ENCODE measurements at places on chromosomes 2 and 18. TPM values are rescaled to one million over a fixed set of nuclear protein-coding genes. Genes with fewer than 3 reads are reported as not detected.

CCDC141 gene
- 3.5 TPM for total RNA-seq

CAPN14 gene
- total RNA-seq, result 0.69 TPM

ABCG5 gene
- 0.23 TPM for total RNA-seq

AGXT gene
- total RNA-seq, result not detected

MEP1B gene
- 0.23 TPM for total RNA-seq

NOL4 gene
- 71.3 TPM for total RNA-seq

NEU4 gene
- total RNA-seq, result 0.92 TPM

GKN1 gene
- not detected for total RNA-seq

CCDC102B gene
- total RNA-seq, result 21.2 TPM

MAL gene
- not detected for total RNA-seq

DAPL1 gene
- total RNA-seq, result not detected

ALK gene
- 21.0 TPM for total RNA-seq

TMX3 gene
- total RNA-seq, result 63.9 TPM

IL36RN gene
- total RNA-seq, result not detected

APLF gene
- 17.8 TPM for total RNA-seq

GYPC gene
- total RNA-seq, result 25.4 TPM

CYP27A1 gene
- total RNA-seq, result 5.8 TPM

ABCG8 gene
- 1.2 TPM for total RNA-seq

All from diencephalon (tissue), 1 donor.